ENCODE measurements at places on chromosomes 5 and 9.

DNA sequence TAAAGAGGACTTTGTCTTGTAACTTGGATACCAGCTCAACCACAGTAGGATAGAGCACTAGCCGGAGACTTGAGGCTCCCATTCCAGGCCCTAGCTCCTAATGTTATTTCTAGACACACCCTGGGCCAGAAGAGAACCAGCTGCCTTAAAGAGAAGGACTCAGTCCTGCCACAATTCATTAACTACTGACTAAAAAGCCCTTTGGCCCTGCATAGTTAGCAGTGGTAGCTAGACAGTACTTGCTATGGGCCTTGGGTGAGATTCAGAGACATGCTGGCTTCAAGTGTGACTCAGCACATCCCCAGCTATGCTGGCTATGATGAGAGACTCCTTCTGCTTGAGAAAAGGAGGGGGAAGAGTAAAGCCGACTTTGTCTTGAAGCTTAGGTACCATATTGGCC lies 47.3 kb downstream of the TMEM167A start:
- no peak for DNase-seq

DNA sequence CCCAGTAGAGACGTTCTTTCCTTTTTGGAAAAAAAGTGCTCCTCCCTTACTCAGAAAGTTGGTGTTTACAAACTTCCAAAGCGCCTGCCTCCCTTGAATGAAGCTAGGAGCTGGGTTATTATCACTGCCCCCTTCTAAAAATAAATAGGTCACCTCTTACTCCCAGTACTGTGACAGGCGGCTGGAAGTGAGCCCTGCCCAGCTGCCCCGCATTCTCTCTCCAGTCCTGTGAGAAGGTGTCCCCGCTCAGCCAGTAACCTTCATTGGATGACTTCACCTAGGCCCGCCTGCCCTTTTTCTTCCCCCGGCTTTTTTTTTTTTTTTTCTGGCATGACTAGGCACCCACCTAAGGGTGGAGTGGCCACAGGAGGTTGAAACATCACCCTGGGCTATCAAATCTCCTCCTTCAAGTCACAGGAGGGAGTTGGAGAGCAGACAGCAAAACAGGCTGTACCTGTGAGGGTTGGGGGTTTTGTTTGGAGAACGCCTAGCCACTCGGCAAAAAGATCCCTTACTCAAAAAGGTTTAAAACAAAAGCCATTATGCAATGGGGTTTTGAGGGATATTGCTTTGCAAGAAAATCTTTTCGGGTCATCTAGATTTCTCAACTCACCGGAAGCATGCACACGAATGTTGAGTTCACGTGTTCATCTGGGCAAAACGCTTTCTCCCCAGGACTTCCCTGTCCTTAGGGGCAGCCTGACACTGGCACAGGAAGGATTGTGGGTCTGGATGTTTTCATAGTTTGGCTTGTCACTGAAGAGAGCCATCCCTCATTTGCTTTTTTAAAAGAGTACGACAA lies 43.3 kb upstream of the ZNF622 start:
- no peak for DNase-seq

- DNase-seq, result no peak
Observed at GRCh38 chr5:95669540-95669939, 13.3 kb downstream of the SPATA9 start.

DNA sequence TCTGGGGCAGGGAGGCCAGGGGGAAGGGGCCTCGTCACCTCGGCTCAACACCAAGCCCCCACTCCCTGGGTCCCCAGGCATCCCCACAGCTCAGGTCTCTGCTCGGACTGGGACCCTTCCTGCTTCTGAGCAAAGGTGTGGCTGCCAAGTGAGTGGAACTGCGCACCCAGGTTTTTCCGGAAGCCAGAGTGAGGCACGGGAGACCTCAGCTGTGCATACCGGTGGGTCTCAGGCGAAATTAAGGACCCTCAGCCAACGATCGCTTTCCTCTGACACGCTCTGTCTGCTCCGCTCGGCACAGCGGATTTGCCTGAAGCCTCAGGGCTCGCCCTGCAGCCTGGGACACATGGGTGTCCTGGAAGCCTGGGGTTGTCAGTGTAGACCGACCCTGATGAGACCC lies 41.0 kb upstream of the IRX4 start:
- DNase-seq, result no peak

GRCh38 chr5:22596404-22596970 lies 256.7 kb downstream of the CDH12 start:
- DNase-seq, result peak; percentile 83

DNA sequence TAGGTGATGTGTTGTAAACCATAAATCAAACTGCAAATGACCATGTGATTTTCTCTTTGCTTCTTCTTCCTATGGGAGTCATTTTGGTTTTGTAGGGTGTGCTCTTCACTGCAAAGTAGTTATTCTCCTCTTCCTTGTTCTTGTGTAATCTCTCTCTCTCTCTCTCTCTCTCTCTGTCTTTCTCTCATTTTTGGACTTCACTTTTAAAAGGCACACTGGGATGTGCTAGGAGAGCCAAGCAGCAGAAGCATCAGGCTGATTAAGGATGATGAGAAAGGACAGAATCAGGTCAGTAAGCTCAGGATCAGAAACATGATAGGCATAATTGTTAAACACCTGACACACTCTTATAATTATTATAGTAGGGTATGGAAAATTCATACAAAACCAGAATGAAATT lies 505.3 kb upstream of the ZNF608 start:
- no peak for DNase-seq
